Thoracic aorta (tissue), 2 donors: ENCODE measurements at places on chromosomes 4 and X. TPM values are rescaled to one million over a fixed set of nuclear protein-coding genes. Genes with fewer than 3 reads are reported as not detected.

- no peaks in the 10 kb centered on the region for H3K36me3 ChIP-seq
- DNase-seq: no peak
- no peak overlapping the region for H3K4me3 ChIP-seq
- no peaks in the 10 kb centered on the region for H3K27me3 ChIP-seq
Observed at GRCh38 chr4:98203332-98204235, 57.6 kb upstream of the RAP1GDS1 start.

The NXF2B gene
- total RNA-seq: not detected

DNA sequence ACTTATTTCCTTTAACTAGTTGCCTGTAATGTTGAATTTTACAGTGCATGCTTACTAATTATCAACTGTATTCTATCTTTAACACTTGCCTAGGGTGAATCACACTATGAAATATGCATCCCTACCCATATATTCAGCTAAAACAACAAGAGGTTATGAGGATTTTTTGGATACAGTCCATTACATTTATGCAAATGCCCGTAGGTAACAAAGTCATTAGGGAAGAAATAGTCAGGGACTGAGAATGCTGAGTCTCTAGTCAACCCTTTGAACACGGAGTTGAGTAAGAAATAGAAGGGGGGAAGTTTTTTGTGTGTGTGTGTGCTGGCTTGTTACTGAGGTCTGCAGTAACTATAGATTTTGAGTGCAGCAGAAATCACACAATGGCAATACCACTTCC lies 26.1 kb upstream of the CBLL2 start:
- no peaks in the 10 kb centered on the region for H3K4me1 ChIP-seq
- H3K36me3 ChIP-seq: no peaks in the 10 kb centered on the region
- no peaks in the 10 kb centered on the region for H3K27me3 ChIP-seq
- H3K4me3 ChIP-seq: no peak overlapping the region

- no peaks in the 10 kb centered on the region for H3K4me1 ChIP-seq
- H3K4me3 ChIP-seq: no peak overlapping the region
- DNase-seq: no peak
- no peaks in the 10 kb centered on the region for H3K36me3 ChIP-seq
Observed at GRCh38 chr4:99436976-99437722, 2.0 kb upstream of the ADH7 start.
